ENCODE measurements at places on chromosomes 2 and 18. TPM values are rescaled to one million over a fixed set of nuclear protein-coding genes. Genes with fewer than 3 reads are reported as not detected.

Gene BCL11A
- total RNA-seq, result 40.7 TPM

Gene CD8B
- total RNA-seq, result 2.9 TPM

Gene NDC80
- 11.6 TPM for total RNA-seq

Gene REG3G
- total RNA-seq, result not detected

Gene AOX1
- 17.8 TPM for total RNA-seq

Gene COL6A3
- 235 TPM for total RNA-seq

Gene SOCS6
- total RNA-seq, result 49.6 TPM

Gene CCDC121
- 2.9 TPM for total RNA-seq
